ENCODE measurements at places on chromosomes 16 and 17.

GRCh38 chr17:58394534-58395223 is 22.7 kb downstream of the RNF43 start:
- DNase-seq: no peak

DNA sequence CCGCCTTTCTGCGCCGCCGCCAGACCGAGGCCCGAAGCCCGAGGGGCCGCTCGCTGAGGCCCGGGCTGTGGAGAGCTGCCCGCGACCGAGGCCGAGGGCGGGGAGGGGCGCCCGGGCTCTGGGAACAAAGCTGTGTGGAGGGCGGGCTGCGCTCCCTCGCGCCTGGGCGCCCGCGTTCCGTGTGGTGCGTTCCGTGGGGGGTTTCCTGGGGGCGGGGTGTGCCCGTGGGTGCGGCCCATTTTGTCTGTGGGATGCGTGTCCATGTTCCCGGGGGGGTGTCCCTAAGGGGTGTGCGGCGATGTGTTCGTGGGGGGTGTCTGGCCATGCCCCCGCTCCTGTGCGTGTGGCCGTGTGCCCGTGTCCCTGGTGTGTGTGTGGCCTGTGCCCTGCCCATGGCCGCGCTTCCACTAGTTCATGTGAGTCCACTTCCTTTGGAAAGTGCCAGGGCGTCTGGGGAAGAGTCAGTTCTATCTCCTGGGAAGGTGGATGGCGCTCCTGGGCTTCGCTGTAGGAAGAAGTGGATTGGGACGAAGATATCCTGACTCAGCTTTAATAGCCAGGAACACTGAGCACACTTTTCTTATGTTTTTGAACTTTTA is 520 bp downstream of the JPT2 start:
- peak; percentile 6 for DNase-seq

GRCh38 chr17:65065906-65066305 is 9.4 kb upstream of the GNA13 start:
- no peak for DNase-seq

GRCh38 chr16:11036868-11037410 is 92.6 kb downstream of the CLEC16A start:
- DNase-seq: no peak

- no peak for DNase-seq
Observed at GRCh38 chr16:82761236-82761635, 134.5 kb downstream of the CDH13 start.

All from stimulated activated CD8-positive, alpha-beta memory T cell treated with anti-CD3 and anti-CD28 coated beads, Interleukin-7, amount 100 ng/mL, for 1 hour (primary cell).